ENCODE measurements at places on chromosomes 12 and 14.

DNA sequence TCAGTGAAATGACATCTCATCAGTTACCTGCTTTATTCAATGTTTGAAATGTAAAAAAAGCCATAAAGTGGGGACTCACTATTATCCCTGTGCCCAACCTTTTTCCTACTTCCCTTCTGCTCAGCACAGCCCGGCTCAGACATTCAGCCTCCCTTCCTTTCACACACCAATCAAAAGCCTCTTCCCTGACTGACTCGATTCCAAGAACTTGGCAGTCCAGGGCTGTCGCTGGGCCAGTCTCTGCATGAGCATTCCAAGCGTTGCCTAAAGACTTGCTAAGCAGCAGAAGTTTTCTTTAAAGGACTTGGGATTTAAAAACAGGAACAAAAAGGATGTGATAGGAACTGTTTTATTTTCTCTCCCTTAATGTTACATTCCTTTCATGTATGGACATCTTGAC, 22.7 kb downstream of the ITPR2 start:
- DNase-seq = no peak

DNA sequence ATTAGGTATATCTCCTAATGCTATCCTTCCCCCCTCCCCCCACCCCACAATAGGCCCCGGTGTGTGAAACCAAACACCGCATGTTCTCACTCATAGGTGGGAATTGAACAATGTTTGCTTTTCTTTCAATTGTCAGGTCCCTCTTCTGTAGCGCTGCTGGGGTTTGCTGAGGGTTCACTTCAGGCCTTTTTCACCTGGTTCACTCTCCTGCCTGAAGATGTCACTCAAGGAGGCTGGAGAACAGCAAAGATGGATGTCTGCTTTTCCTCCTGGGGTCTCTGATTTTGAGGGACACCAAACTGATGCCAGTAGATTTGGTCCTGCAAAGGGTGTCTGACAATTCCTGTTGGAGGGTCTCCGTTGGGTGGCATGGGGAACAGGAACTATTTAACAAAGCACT, 35.8 kb downstream of the KLRK1 start:
- DNase-seq = no peak

- no peak for DNase-seq
Measured at GRCh38 chr12:101855364-101855884, 22.0 kb upstream of the DRAM1 start.

- peak; percentile 37 for DNase-seq
Measured at GRCh38 chr12:111056618-111057521, 136.5 kb upstream of the MYL2 start.

- DNase-seq = no peak
Measured at GRCh38 chr12:55728186-55728938, 447 bp downstream of the CD63 start.

- DNase-seq = no peak
Measured at GRCh38 chr14:53464376-53464775, 311.3 kb upstream of the DDHD1 start.

GRCh38 chr12:66684222-66684621, 5.3 kb upstream of the GRIP1 start:
- no peak for DNase-seq

GRCh38 chr14:77069551-77069950, 28.5 kb upstream of the CIPC start:
- no peak for DNase-seq

DNA sequence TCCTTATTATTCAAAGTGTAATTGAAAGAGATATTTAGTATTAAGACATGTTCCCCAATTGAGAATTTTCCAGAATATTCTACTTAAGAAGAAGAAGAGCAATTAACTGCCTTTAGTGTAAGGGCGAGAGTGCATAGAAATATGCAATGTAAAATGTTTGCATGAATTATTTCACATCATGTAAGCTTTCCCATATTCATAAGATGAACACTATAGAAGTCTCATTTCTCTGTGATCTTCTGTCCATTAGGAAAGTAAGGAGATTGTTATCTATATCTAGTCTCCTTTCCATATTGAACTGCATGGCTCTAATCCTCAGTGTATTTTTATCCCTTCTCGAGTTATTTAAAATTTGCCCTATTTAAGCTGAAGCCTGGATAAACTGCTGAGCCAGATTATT, 17.1 kb upstream of the FGD4 start:
- DNase-seq = no peak

- no peak for DNase-seq
Measured at GRCh38 chr12:128316973-128317526, 50.1 kb downstream of the TMEM132C start.

- no peak for DNase-seq
Measured at GRCh38 chr12:54065677-54066076, 12.0 kb downstream of the HOXC4 start.

DNA sequence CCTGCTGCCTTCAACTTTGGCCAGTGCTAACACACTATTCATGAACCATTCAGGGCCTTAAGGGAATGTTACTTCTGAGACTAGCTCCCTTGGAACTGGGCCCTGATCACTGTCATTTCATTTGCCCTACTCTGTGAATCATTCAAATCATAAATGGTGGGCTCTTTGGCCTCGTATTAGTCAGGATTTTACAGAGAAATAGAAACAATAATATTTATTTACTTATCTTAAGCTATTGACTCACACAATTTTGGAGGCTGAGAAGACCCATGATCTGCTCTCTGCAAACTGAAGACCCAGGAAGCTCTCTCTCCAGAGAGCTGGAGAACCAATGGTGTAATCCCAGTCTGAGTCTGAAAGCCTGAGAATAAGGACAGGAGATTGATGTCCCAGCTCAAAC, 398.5 kb downstream of the LRIG3 start:
- DNase-seq = no peak

DNA sequence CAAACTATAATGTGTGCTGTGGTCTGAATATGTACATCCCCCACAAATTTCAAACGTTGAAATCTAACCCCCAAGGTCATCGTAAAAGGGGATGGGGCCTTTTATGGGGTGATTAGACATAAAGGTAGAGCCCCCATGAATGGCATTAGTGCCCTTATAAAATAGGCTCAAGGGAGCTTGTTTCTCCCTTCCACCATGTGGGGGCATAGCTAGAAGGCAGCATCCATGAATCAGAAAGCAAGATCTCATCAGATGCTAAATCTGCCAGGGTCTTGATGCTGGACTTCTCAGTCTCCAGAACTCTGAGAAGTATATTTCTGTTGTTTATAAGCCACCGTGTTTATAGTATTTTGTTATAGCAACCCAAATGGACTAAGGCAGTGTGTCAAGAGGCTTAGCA, 33.4 kb upstream of the IGF1 start:
- DNase-seq = no peak

DNA sequence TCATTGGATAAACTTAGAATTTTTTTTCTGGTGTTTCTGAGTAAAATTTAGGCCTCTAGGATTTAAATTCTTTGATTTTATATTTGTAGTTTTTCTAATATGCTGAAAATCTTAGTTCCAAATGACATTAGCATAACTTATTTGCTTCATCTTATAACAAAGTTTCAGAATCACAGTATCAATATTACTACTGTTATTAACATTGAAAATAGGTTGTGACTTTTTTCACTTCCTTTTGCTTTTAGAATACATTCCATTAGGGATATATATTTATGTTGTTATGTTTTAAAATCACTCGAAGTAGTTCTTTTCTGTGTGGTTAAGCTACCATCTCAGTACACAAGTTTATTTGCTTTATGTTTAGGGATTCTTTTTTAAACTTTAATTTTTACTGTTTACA, 12.8 kb downstream of the RAB3IP start:
- no peak for DNase-seq

- DNase-seq = no peak
Measured at GRCh38 chr14:51006781-51007211, 62.5 kb upstream of the PYGL start.

GRCh38 chr14:34324363-34324795, 137.7 kb downstream of the SPTSSA start:
- no peak for DNase-seq

- no peak for DNase-seq
Measured at GRCh38 chr12:100826323-100826722, 31.7 kb downstream of the ANO4 start.

DNA sequence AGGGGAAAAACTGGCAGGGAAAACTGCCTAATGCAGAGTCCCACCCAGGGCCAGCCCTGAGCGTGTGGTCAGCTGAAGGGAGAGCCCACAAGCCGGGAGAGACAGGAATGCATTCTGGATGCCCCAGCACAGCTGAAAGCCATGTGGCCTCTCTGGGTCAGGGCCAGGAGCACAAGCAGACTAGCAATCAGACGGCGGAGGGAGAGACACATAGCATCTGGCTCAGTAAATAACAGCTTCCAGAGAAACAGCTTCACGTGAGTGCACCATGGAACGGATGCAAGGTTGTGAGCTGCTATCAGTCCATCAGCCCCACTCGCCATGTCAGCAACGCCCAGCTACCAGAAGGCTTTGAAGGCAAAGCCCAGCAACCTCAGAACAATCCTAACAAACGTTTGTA, 28.2 kb upstream of the TMEM106C start:
- DNase-seq = no peak

GRCh38 chr12:22282283-22282682, 52.2 kb downstream of the ST8SIA1 start:
- DNase-seq = no peak

DNA sequence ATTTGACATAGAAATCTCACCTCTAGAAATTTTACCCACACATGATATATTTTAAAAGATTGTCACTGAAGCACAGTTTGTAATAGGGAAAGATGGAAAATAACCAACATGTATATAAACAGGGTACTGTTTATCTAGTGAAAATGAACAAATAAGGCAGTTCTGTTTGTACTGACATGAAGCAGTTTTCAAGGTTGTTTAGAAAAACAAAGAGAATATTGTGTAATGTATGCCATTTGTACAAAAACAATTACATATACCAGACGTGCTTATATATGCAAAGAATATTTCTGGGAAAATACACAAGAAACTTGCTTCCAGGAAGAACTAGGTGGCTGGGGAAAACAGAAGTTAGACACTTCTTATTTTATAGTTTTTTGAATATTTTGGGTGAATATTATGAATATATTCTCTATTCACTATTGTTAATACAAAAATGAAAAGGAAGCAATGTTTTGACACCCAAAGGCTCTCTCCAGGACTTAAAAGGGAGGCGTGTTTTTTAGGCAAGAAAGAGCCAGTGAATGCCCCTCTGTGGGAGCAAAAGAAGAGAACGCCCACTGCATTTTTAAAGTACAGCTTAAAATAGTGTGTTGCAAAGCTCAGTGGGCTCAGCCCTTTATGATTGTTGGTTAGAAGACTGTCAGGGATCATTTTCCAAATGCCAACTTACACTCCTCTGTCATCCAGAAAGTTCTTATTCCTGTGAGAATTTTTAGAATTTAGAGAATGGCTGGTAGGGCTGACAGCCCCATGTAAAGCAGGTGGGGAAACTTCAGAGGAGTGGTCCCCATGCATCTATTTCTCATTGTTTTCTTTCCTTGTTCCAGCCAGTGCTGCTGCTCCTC, 59.6 kb upstream of the FERMT2 start:
- DNase-seq = no peak

GRCh38 chr14:26841920-26842741, 244.3 kb upstream of the NOVA1 start:
- no peak for DNase-seq

DNA sequence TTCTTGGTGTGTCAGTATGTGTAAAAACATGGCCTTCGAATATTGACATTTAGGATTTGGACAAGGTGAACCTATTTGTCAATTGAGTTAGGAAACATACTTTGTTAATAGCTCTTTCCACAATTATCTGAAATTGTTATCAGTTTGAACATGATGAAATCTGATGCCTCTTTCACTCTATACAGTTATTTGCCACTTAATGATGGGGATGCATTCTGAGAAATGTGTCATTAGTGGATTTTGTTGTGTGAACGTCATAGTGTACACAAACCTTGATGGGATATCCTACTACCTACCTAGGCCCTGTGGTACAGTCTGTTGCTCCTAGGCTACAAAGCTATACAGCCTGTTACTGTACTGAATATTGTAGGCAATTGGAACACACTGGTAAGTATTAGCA, 4.8 kb downstream of the TULP3 start:
- no peak for DNase-seq

GRCh38 chr12:54926246-54926645, 58.3 kb downstream of the TESPA1 start:
- no peak for DNase-seq

DNA sequence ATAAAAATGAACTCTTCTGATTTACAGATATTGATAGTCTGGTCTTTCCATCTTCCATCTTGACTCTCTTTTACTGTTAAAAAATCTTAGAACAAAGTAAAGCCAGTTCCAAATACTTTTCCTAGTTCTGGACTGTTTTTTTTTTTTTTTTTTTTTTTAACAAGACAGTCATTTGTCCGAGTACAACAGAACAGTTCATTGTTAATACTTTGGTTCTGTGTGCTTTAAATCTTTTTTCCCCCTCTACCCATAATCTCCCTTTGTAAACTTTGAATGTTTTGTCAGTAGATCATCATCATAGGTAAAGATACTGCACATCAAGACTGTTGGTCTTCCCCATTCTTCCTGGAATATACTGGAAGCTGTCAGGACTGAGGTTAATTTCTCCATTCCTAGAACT, 38.0 kb downstream of the ADIPOR2 start:
- DNase-seq = no peak

- DNase-seq = no peak
Measured at GRCh38 chr12:108575199-108575912, 13.0 kb downstream of the ISCU start.

- DNase-seq = no peak
Measured at GRCh38 chr12:52370926-52371608, 3.8 kb upstream of the KRT85 start.

DNA sequence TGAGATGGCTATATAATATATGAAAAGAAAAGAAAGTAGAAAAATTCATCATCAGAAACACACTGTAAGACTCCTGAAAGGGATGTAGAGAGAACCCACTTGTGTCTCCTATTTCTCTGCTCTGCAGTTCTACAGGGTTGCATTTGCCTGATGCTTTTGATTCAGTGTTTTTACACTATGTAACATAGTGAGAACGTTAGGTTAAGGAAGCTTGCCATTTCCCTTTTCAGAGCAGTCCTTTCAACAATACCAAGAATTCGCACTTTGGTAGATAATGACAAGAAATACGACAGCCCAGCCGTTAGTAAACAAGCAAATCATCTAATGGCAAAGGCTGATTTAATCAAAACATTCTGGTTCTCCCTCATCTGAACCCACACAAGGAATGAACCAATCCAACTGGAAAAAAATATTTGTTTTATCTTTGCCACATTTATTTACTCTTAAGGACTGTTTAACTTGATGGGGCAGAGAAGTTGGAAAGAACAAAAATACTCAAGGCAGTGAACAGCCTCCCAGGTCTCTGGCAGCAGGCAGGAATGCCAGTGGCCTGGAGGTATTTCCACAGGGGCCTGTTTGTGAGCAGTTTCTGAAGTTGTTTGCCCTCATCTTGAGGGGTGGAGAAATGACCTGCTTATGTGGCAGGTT, 30.8 kb upstream of the SOCS2 start:
- DNase-seq = no peak
